Ovary (tissue), 10 donors: ENCODE measurements at places on chromosomes 3 and 15. TPM values are rescaled to one million over a fixed set of nuclear protein-coding genes. Genes with fewer than 3 reads are reported as not detected.

MCTP2 gene
- polyA plus RNA-seq, result 0.86 TPM

CCDC39 gene
- polyA plus RNA-seq, result 0.30 TPM

BOC gene
- polyA plus RNA-seq, result 34.2 TPM

CGNL1 gene
- polyA plus RNA-seq, result 24.0 TPM

ACOX2 gene
- 57.7 TPM for polyA plus RNA-seq

IMPG2 gene
- polyA plus RNA-seq, result 0.22 TPM

TRANK1 gene
- polyA plus RNA-seq, result 11.4 TPM

SLC9C1 gene
- 0.07 TPM for polyA plus RNA-seq

LINS1 gene
- polyA plus RNA-seq, result 9.9 TPM
